ENCODE measurements at places on chromosomes 6 and 20.
A peak's percentile ranks its signal among the peaks of the same experiment; 100 is the strongest.

- no peaks in the 10 kb centered on the region for H3K4me1 ChIP-seq
- peak overlapping the region; percentile 91 for H3K4me3 ChIP-seq
- H3K36me3 ChIP-seq: peaks cover 11% of the 10 kb centered on the region
- no peaks in the 10 kb centered on the region for H3K27me3 ChIP-seq
These were observed 527 bp downstream of the TOMM34 start for GRCh38 chr20:44959638-44960102.

DNA sequence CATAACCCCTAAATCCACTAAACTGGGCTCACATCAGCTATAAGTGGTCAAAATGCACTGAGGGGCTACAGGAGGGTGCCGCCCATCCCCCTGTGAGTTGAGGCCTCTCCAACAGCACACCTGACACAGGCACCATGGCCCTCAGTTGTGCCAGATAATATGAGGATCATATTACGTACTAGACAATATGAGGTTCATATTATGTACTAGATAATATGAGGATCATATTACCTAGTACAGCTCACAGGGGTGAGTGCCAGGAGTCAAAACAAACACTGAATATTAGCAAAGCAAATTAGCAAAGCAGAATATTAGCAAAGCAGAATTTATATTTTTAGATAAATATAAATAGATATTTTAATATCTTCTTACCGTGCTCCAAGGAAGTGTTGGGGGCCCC lies 35.3 kb downstream of the CD24 start:
- no peaks in the 10 kb centered on the region for H3K4me1 ChIP-seq
- H3K4me3 ChIP-seq: no peak overlapping the region
- H3K27ac ChIP-seq: no peak overlapping the region
- H3K27me3 ChIP-seq: no peaks in the 10 kb centered on the region

DNA sequence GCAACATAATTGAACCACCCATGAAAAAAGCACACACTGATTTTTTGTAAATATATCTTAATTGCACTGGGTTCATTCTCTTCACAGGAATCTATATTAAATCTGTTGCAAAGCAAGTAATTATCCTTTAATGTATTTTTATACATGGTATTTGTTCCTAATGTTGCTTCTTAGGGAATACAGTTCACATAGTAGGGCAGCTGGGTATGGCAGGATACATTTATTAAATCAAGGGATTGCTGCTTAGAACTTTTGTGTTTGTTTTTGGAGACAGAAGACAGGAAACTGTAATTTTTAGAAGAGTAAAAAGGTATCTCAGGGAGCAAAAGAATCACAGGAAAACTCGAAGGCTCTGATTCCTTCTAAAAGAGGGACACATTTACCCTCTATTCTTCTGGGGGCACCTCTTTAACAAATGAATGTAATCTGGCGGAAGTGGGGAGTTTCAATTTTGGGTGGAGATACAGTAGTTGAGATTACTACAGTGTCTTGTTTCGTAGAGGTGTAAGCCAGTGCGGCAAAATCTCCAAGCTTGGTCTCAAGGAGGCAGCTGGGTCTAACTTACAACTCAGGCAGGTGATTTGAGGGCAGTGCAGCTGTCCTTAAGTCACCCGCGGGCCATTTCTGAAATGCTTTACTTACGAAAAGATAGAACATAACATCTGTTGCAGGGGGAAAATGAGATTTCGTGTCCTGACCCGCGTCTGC lies 812 bp upstream of the SMIM13 start:
- no peaks in the 10 kb centered on the region for H3K27me3 ChIP-seq
- no peaks in the 10 kb centered on the region for H3K36me3 ChIP-seq
- no peak for DNase-seq
- peak overlapping the region; percentile 93 for H3K27ac ChIP-seq
- peak overlapping the region; percentile 89 for H3K4me3 ChIP-seq

GRCh38 chr6:21371061-21371460 lies 222.5 kb upstream of the SOX4 start:
- no peaks in the 10 kb centered on the region for H3K27me3 ChIP-seq
- no peak overlapping the region for H3K27ac ChIP-seq
- H3K4me1 ChIP-seq: no peaks in the 10 kb centered on the region
- DNase-seq: no peak

DNA sequence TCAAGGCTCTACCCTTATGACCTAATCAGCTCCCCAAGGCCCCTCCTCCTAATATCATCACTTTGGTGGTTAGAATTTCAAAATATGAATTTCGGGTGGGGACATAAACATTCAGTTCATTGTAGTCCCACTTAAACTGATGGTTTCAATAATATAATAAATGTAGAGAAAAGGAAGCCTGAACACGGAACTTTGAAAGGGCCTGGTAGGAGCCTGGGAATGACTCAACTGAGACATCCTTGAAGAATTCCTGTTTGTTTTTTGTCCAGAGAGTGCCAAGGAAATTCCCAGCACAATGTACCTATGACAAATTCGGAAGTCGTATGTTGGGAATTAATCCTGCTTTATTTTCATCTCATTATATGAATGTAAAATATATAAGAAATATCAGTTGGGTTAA lies 457.9 kb downstream of the PLCB1 start:
- no peak overlapping the region for H3K4me3 ChIP-seq
- no peaks in the 10 kb centered on the region for H3K36me3 ChIP-seq
- DNase-seq: no peak
- H3K27ac ChIP-seq: no peak overlapping the region
- no peaks in the 10 kb centered on the region for H3K4me1 ChIP-seq
- no peaks in the 10 kb centered on the region for H3K27me3 ChIP-seq

GRCh38 chr6:3259491-3259958 lies 778 bp downstream of the PSMG4 start:
- no peaks in the 10 kb centered on the region for H3K27me3 ChIP-seq
- peak overlapping the region; percentile 80 for H3K27ac ChIP-seq
- peaks cover 5% of the 10 kb centered on the region for H3K36me3 ChIP-seq

DNA sequence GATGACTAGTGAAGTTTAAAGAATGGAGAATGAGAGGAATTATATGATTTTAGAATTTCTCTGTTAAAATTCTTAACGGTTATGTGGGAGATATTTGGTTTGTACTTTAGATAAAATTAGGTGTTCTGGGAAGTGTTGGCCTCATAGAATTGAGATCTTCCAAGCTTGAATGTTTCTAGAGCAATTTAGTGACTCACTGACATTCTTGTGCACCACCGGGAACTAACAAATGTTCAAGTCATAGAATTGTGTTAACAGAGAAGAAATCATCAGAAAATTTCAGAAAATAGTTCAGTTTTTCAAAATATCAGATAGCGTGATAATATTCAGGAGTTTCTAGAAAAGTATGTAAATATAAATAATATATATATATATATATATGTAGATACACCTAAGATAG lies 67.9 kb upstream of the BMP5 start:
- H3K4me3 ChIP-seq: no peak overlapping the region
- no peaks in the 10 kb centered on the region for H3K4me1 ChIP-seq
- H3K36me3 ChIP-seq: no peaks in the 10 kb centered on the region
- no peak for DNase-seq
- no peak overlapping the region for H3K27ac ChIP-seq

- H3K4me1 ChIP-seq: no peaks in the 10 kb centered on the region
- DNase-seq: no peak
- H3K36me3 ChIP-seq: no peaks in the 10 kb centered on the region
- H3K27me3 ChIP-seq: no peaks in the 10 kb centered on the region
These were observed 39.6 kb downstream of the ILRUN start for GRCh38 chr6:34657037-34657306.

All from right lobe of liver (tissue), 6 donors.